ENCODE measurements at places on chromosomes 16 and 17.

DNA sequence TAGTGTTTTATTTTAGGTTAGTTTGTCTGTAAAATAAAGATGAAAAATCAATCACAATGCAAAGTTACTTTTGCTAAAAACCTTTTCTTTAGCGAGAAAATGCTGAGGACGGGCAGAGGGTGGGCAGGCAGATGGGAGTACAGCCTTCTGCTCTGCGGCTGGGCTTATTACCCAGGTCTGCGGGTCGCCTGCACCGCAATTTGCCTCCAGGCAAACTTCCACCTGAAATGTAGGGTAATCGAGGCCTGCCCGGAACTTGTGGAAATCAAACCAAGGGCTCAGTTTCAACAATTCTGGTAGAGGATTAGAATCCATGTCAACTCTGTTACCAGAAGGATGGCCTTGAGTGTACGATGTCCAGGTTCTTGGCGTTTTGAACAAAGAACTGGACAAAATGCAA is 22.3 kb upstream of the MMD start:
- no peak for DNase-seq

GRCh38 chr17:51015145-51015558 is 105.5 kb downstream of the SPAG9 start:
- no peak for DNase-seq

DNA sequence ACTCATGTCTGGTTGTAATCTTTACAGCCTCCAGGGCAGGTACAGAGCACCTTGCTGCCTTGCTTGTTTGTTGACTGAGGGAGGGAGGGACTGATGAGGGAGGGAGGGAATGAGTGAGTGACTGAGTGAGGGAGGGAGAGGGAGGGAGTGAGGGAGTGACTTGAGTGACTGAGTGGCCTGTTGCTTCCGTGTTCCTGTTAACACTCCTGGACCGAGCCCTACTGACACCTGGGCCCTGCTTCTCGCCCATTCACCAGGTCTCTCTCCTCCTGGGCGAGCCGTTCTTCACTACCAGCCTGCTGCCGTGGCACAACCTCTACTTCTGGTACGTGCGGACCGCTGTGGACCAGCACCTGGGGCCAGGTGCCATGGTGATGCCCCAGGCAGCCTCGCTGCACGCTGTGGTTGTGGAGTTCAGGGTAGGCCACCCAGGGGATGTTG is 41.2 kb downstream of the PRMT7 start:
- DNase-seq: no peak

- no peak for DNase-seq
Observed at GRCh38 chr17:32117399-32117798, 24.9 kb upstream of the RHOT1 start.

- DNase-seq: peak; percentile 60
Observed at GRCh38 chr17:75402026-75402425, 3.5 kb downstream of the GRB2 start.

DNA sequence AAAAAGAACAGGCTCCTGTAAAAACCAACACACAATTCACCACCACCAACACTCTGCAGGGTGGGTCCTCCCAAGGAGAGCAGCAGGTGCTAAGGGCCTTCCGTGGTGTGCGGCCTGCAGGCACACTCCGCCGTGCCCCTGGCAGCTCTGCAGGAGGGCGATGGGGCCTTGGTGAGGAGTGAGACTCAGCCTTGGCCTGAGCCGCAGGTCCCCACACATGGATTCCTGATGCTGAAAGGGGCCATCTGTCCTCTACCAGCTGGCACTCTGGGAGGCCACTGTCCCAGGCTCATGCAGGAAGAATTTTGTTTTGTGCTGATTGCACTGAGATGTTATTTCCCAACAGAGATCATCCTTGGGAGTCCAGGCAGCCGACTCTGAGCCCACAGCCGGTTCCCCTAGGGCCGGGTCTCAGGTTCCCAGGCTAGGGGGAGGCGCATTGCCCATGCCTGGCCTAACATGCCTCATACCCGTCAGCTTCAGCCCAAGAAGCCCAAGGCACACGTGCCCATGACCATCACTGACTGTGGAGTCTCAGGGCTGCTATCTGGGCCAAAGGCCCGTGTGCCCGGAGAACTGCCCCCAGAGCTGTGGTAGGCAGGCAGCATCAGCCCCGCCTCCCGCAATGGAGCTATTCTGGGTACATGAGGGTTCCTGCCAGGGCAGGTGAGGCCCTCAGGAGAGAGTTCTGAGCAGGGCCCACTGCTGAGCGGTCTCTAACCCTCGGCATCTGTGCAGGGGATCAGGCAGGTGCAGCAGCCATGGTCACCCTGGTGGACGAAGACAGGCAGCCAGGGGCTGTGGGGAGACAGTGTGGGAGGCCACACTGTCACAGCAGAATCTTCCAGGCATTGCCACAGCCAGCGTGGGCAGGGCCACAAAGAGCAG is 97.9 kb upstream of the ZNF469 start:
- DNase-seq: no peak

DNA sequence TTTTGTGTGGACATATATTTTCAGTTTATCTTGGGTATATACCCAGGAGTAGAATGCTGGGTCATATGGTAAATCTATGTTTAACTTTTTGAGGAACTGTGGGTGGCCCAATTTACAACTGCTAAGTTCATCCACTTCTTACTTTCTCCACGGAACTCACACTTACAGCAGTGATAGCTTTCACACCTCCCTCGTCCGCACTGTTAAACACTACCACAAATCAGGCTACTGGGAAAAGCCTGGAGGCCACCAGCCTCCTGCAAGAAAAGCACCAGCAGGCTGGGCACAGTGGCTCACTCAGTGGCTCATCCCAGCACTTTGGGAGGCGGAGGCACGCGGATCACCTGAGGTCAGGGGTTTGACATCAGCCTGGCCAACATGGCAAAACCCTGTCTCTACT is 14.7 kb upstream of the ZG16 start:
- no peak for DNase-seq

DNA sequence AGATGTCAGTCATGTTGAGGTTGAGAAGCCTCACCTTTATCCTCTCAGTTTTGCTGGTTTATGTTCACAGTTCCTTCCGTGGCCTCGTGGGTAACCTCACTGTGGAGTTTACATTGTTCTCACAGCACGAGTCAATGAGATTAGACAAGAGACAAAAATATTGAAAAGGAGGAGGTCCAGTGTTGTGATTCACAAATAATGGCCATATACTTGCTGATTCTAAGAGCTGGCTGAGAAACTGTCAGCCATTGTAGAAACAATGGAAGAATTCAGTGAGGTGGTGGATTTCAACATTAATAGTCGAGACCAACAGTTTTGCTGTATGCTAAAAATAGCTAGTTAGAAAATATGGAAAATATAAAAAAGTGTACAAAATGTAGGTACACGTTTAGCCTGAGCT is 176.4 kb upstream of the WSCD1 start:
- no peak for DNase-seq

DNA sequence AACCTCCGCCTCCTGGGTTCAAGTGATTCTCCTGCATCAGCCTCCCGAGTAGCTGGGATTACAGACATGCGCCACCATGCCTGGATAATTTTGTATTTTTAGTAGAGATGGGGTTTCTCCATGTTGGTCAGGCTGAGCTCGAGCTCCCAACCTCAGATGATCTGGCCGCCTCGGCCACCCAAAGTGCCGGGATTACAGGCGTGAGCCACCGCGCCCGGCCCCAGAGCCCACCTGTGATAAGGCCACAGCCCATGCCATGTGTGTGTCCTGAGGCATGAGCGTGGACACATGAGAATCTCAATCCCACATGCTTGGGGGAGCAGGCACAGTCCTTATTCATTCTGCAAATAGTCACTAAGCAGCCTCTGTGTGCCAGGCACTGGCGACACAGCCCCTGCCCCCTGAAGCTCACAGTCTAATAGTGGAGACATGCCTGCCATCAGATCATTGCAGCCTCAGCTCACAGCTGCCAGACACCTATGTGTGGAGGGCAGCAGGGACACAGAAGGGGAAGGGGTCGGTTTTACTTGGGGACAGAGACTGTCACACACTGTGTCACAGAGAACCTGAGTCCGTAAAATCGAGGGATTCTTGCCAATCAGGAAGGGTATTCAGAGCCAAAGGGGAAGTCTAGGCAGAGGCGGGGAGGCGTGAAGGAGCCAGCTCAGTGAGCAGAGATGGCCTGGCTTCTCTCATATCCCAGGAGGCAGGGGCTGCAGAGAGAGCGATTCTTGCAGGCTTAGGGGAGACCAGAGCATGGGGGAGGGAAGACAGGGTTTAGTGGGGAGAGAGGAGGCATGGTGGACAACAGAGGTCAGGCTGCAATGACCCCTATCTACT is 9.4 kb upstream of the ABCC3 start:
- DNase-seq: no peak

DNA sequence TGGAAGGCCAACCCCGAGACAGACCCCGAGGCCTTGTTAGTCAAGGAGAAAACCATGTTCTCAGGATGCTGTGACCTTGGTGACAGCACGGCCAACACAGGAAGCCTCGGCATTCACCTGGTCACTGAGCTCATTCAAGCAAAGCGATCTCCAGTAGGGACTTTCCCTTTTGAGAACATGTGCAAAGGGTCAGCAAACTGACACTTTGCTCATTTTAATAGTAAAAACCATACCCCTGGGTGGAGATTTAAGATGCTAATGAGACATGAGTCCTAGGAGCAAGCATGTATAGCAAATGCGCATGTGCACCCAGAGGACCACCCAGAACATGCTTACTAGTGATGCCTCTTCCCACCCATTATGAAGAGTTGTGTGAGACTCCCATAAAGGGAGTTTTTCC is 5.7 kb upstream of the SULT1A2 start:
- DNase-seq: no peak

DNA sequence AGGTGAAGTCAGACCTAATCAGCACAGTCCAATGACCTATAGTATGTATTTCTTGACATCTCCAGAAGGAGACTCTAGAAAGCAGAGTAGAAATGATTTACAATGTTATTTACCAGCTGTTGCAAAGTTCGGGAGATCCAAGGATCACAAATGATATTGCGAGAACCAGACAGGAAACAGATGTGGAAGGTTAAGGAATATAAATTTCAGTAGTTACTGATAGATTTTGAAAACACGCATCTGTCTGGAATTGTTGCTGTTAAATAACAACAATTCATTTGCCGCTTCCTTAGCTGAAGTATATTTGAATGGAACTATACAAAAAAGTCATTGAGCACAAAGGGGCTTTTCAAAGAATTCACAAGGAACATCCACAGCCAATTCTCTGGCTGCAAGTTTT is 72.0 kb downstream of the STXBP4 start:
- no peak for DNase-seq

DNA sequence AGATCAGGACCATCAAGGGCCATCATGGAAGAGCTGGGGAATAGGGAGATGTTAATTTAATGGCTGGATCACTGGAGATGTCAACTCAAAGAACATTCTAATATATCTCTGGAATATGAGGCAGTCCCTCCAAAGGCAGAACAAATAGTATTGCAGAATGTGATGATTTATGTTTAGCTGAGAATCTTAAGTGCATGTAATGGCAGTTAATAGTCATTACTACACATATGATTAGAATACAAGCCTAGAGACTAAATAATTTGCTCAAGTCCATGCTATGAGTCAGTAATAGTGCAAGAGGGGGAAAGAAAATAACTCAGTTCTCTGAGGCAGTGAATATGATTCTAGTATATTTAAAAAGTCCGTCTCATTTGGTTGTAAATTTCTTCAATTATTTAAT is 32.3 kb downstream of the SNTB2 start:
- no peak for DNase-seq

DNA sequence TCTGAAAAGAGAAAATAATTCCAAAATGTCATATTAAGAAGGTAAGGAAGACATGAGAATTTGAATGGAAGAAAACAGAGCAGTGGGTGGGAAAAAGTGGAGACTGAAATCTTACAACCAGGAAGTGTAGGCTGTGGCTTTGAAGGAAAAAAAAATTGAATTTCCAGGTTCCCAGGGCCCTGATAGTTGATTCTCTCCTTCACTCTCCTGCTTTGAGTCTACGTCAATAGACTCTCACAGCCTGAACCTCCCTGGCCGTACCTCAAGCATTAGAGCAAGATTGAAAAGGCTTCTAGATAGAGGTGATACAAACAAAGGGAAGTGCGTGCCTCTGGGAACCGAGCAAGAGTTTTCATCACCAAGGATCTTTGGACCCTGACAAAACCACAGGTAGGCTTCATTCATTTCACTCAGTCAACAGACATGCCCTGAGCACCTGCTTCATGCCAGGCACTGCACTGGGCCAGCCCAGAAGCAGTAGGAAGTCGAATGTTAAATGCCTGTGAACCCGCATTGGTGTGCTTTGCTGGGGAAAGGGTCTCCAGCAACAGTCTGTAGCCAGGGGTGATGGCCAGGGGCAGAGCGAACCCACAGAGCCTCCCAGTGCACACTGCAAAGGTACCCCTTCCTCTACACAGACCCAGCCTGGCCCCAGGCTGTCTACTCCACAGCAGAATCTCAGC is 163.9 kb downstream of the SLC39A11 start:
- no peak for DNase-seq

DNA sequence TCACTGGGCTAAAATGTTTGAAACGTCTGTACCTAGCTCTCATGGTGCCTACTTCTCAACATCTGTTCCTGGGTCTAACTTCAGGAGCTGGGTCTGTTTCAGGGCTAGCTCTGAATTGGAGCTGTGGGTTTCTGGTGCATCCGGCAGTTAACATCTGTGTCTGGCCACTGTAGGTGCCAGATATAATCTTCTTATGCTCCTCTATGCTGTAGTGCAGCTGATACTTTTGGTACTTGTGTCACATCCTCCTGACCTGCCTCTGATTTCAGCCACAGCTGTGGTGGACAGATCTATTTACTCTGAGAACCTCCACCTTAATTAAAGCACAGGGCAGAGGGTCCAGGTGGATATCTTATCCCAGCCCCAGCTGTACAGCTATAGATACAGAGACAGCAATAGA is 496.5 kb upstream of the CDH11 start:
- DNase-seq: no peak

- DNase-seq: no peak
Observed at GRCh38 chr16:31528523-31529107, 915 bp downstream of the AHSP start.

- peak; percentile 61 for DNase-seq
Observed at GRCh38 chr16:27374804-27375425, 27.1 kb upstream of the IL21R start.

GRCh38 chr17:10055262-10055975 is 143.0 kb downstream of the GAS7 start:
- DNase-seq: no peak

DNA sequence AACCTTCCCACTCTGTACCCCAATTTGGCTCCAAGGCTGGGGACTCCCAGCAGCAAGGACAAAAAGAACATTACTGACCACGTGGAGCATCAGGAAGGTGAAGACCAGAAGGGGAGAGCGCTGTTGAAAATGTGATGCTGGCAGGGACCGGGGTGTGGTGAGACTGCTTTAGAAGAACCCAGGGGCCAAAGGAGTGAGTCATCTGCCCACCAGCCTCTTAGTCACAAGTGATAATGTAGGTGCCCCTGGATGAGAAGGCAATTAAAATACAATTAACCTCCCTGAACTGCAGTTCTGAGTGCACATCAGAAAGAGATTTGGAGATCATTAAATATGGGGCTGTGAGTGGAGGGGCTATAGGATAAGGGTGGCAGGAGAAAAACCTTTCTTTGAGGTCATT is 366.6 kb upstream of the CCL2 start:
- no peak for DNase-seq

GRCh38 chr17:57750109-57750871 is 5.2 kb upstream of the CCDC182 start:
- no peak for DNase-seq

- DNase-seq: peak; percentile 85
Observed at GRCh38 chr16:31108035-31108793, at the start of gene BCKDK. Gene BCKDK (plus strand): TSS chr16:31108386. CDS start chr16:31109224, 838 bp downstream.
